ENCODE measurements at places on chromosomes 12 and 14.

GRCh38 chr14:53857625-53858344 is 98.8 kb downstream of the BMP4 start:
- DNase-seq, result no peak

GRCh38 chr12:120640861-120641833 is 721 bp downstream of the CABP1 start:
- no peak for DNase-seq

GRCh38 chr14:106021832-106022231 is 495.4 kb downstream of the TMEM121 start:
- no peak for DNase-seq

DNA sequence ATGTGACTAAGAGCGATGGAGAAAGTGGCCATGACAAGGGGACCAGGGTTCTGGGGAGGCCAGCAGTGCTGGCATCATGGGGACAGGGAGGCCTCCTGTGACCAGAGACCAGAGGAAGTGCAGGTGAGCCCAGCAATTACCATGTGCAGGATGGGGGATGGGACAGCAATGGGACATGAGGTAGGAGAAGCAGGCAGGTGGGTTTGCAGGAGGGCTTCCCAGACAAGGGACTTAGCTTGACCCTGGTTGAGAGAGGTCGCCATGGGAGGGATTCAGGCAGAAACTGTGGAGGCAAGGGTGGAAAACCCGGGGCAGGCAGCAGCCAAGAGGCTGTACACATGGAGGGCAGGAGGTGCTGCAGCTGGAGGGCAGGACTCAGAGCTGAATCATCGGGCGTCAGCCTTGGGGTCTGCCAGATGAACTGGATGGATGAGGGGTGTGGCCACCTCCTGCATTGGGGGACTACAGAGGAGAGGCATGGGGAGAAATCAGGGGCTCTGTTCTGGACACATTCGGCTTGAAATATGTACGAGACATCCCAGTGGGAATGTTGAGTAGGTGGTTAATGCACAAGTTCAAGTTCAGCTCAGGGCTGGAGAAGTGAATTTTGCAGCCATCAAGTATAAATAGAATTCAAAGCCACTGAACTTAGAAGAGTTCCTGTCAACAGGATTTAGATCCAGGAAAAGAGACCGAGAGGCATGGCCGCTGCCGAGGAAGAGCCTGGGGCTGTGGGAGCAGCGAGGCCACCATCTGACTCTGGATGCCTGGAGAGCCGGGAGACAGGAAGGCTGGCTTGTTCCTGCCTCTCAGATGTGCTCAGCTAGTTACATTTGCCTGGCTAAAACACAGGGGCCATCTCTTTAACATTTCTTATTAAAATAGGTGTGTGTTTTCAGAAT is 36.6 kb downstream of the SFSWAP start:
- DNase-seq, result no peak

DNA sequence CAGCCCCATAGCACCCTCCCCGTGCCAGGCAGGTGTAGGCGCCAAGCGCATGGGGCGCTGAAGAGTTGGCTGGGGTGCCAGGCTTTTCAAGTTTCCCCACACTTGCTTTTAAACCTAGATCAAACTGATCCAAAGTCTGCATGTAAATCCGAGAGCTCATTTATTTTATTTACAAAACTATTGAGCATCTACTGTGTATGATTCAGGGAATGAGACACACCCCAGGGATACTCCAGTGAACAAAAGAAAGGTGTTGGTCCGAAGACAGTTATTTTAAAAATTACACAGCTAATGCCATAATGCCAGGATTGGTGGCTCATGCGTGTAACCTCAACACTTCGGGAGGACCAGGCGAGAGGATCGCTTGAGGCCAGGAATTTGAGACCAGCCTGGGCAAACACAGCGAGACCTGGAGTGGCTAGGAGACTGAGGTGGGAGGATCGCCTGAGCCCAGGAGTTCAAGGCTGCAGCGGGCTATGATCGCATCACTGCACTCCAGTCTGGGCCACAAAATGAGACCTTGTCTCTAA is 780 bp upstream of the SLC41A2 start:
- DNase-seq, result no peak

GRCh38 chr12:27276275-27276674 is 32.2 kb downstream of the STK38L start:
- no peak for DNase-seq

- no peak for DNase-seq
Measured at GRCh38 chr12:39405580-39405979, 37.3 kb downstream of the KIF21A start.

DNA sequence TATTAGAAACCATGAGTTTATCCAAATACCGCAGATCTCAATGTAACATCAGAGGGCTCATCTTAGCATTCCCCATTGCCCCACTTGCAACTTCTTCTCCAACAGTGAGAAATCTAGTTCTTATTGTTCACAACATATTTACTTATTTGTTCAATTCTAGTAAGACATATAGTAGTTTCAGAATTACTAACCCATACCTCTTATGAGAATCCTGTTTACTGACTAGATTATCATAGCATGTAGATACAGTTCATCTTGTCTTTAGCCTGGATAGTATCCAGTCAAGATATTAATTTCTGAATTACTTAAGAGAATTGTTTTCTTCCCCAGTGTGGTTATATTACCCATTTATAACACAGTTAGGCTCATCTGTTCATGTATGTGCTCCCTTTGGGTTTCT is 80.6 kb downstream of the NIN start:
- no peak for DNase-seq

- DNase-seq, result no peak
Measured at GRCh38 chr14:79144896-79145295, 974.7 kb downstream of the NRXN3 start.

- no peak for DNase-seq
Measured at GRCh38 chr14:77579780-77580179, 36.7 kb downstream of the SPTLC2 start.

GRCh38 chr14:104678346-104678745 is 11.1 kb upstream of the INF2 start:
- DNase-seq, result no peak

DNA sequence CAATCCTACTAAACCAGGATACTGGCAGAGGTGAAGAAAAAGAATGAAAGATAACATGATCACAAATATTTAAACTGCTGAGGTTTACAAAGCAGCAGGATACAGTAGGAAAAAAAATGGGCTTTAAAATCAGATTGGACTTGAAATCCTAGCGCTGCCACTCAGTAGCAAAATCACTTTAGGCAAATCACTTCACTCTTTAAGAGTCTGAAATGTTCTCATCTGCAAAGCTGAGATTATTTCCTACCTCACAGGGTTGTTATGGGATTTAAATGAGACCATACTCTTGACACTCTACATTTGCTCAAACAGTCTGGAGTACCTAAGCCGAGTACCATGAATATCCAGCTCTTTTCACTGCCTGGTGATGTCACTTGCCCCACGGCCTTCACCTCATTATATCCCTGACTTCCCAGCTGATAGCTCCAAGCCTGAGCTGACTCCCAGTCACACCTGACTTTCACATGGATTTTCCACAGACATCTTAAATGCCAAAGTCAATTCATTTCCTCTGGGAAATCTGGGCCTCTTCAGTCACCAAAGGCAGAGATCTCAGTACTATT is 60.2 kb downstream of the UBR7 start:
- no peak for DNase-seq

DNA sequence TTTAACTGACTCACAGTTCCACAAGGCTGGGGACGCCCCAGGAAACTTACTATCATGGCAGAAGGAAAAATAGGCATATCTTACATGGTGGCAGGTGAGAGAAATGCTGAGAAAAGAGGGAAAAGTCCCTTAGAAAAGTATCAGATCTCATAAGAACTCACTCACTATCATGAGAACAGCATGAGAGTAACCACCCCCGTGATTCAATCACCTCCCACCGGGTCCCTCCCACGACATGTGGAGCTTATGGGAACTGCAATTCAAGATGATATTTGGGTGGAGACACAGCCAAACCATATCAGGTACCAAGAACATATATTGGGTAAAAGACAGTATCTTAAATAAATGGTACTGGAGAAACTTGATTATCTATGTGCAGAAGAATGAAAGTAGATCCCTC is 100.3 kb upstream of the FAR2 start:
- no peak for DNase-seq
